NCI-H187 (cell line): ENCODE measurements at places on chromosomes 1 and 21.

- no peak for DNase-seq
Measured at GRCh38 chr1:22747021-22747734, 36.5 kb downstream of the EPHB2 start.

- DNase-seq, result no peak
Measured at GRCh38 chr1:199685369-199685768, 342.1 kb upstream of the NR5A2 start.

DNA sequence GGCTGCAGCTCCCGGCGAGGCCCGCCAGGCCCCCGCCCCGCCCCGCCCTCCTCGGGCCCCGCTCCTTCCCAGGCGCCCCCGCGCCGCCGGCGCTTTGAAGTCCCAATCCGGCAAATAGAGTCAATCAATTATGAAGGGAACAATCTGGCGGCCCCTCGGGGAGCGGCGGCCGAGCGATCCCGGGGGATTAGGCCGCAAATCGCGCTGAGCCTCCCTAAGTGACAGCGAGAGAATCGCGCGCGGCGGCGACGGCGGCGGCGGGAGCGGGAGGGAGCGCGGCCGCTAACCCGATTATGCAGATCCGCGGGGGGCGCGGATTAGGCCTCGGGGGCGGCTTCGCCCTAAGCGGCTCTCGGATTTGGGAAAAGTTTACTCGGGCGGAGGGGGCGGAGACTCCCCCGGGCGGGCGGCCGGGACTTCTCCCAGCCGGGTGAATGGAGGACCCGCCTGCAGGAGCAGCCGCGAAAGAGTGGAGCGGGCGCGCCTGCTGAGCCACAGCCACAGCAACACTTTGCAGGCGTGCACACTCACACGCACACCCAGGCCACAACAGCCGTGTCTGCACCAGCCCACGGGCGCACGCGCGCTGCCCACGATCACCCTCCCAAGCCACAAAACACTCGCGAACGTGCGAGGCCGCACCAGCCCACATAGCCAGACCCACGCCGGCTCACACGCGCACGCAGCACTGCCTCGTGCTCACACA, 23.0 kb upstream of the DMBX1 start:
- no peak for DNase-seq

- no peak for DNase-seq
Measured at GRCh38 chr1:66331658-66332547, 202.1 kb upstream of the SGIP1 start.

GRCh38 chr21:38443110-38443509, 55.2 kb downstream of the ERG start:
- no peak for DNase-seq

GRCh38 chr1:220690140-220691052, at the start of gene C1orf115:
Gene C1orf115, plus strand, starts transcription at chr1:220690363. Its CDS starts 40 bp downstream, at chr1:220690403.
- peak; percentile 9 for DNase-seq

DNA sequence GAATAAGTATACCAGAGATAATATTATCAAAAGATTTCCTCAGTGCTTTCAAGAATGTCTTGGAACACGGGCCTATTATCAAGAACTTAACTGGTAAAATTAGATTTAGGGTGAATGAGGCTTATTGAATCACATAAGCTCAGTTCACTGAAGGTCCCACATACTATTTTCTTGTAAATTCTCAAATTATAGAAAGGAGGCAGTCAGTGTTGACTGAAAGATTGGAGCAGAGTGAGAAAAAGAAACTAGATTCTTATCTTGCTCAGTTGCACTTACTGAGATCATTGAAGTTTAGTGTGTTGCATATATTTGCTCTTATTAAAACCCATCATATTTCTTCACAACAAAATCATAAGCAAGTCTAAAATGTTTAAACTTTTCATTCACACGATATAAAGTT, 3.9 kb upstream of the RGS1 start:
- no peak for DNase-seq

- no peak for DNase-seq
Measured at GRCh38 chr1:112256411-112256810, 139.6 kb upstream of the CTTNBP2NL start.

DNA sequence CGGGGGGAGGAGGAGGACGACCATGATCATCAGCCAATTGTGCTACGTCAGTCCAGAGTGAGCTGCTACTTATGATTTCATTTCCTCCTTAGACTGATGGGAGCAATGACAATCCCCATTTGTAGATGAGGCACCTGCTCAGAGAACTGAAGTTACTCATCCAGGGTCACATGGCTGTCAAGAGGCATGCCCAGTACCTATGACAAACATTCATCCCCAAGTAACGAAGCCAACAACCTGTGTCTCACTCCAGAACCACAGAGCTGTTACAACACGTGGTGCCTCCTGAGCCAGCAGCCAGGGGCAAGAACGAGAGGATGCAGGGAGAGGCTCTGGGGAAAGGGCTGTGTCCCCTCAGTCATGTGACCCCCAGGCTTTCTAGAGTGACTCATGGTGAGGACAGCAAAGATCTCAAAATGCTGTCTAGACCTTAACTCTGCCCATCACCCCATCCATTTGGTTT, 93.6 kb downstream of the SIM2 start:
- no peak for DNase-seq

DNA sequence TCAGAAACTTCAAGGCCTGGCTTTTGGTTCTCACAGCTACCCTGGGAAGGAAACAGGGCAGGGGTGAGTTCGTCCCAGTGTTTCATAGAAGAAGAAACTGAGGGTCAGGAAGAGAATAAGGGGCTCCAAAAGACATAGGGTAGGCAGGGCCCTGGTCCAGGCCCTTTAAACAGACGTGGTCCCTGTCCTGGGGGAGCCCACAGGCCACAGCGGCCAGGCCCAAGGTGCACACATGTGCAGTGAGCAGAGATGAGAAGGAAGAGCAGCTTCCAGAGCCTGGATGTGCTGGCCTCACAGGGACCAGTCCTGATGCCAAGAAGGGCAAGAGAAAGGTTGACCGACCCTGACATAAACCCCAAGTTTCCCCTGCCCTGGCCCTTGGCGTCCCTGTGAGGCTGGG, 295.4 kb upstream of the VAMP3 start:
- no peak for DNase-seq

DNA sequence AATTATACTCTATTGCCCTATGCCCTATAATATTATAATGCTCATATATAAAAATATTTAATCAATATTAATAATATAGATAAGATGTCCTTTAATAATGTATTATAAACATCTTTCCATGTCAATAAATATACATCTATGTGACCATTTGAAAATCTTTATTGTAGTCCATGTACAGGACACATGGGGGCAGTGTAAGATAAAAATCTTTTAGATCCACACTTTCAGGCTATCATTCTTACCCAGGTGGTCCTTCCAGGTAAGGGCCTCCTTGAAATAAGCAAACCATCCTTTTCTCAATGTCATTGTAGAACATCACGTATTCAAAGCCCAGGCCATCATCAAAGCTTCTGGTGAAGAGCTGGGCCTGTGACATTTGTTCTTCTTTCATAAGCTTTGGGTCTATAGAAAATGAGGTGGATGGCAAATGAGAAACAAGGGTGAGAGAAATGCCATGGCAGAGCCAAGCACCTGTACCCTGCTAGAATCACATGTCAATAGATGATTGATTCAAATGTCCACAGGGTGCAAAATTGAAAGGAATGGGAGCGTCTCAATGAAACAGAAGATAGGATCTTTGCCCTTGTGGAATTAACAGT, 20.2 kb downstream of the THEM4 start:
- DNase-seq, result no peak

- no peak for DNase-seq
Measured at GRCh38 chr21:15400905-15401304, 328.9 kb upstream of the USP25 start.

GRCh38 chr1:118563981-118564951, 379.2 kb upstream of the SPAG17 start:
- no peak for DNase-seq

DNA sequence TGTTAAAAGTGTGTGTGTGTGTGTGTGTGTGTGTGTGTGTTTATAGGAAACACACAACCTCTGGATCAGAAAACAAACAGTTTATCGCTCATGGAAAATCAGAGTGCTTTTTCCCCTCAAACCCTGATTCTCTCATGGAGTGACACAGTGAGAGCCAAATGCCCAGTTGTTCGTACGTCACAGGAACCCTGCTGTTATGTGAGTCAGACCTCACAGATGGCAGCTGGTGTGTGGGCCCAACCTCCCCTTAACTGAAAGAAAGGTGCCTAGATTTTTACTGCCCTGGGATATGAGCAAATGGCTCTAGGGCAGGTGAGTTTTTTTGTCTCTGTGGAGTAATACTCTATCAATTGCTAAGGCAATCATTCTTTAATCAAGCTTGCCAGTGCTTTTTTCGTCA, 1788.1 kb downstream of the BRINP3 start:
- no peak for DNase-seq

GRCh38 chr1:224109981-224110380, 3.9 kb upstream of the FBXO28 start:
- no peak for DNase-seq

GRCh38 chr1:169594391-169594790, 8.1 kb upstream of the F5 start:
- no peak for DNase-seq

DNA sequence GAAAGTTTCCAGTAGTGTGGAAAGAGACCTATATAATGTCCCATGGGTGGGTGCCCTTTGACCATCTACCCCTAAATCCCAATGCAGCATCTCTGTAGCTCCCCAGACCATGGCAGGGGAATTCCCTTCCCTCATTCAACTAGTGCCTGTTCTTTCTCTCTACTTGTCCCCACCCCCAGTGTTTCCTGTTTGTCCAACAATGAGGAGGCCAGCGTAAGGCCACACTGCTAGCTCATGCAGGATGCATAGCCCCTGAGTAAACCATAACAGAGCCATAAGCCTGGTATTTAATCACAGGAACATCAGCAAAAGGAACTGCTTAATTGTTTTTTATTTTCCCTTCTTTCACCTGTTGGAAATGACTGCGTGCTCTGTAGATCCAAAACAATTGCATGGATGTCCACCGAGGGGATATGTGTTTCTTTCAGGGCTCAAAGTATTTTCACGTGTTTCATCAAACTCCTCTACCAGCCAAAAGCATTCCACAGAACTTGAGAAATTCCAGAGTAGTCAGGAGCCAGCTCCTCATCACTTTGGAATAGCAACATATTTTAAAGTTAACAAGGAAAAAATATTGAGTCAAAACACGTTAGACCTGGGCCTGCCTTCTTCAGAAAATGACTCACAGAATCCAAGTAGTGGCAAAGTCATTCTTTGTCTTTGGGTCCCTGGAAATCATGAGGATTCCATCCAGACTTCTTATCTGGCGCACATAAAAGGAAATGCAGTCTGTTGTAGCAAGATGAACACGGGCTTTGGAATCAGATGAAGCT, 162.5 kb upstream of the SGIP1 start:
- DNase-seq, result no peak

GRCh38 chr1:81699234-81699633, 101.5 kb upstream of the ADGRL2 start:
- DNase-seq, result no peak

DNA sequence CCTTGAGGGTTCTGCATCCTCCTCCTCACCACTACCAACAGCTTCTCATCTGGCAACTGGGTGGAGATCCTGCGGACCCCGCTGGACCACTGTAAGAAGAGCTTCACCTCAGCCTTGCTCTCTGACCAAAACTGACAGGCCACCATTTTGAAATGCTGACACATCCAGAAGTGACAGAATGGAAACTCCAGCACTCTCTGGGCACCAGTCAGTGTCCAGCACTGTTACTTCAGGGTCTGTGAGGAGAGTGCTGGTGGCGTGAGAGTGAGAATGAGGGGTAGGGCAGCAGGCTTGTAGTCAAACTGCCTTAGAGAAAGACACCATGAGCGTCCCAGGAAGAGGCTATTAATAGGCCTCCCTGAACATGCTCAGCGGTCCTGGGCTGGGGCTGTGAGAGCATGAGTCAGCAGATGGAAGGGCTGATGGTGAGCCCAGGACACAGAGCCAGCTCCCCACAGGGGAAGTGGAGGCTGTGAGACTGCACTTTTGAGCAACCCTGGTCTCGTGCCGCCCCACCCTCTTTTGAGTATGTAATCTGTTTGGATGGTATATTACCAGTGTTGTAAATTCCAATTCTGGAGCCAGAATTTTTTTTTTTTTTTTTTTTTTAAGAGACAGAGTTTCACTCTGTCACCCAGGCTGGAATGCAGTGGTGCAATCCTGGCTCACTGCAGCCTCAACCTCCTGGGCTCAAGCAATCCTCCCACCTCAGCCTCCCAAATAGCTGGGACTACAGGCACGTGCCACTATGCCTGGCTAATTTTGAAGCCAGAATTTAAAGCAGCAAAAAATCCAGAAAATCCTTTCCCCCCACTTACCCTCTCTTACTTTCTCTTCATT, 34.4 kb upstream of the SLC30A1 start:
- DNase-seq, result no peak

GRCh38 chr1:160777486-160778089, 18.4 kb upstream of the LY9 start:
- DNase-seq, result peak; percentile 10

DNA sequence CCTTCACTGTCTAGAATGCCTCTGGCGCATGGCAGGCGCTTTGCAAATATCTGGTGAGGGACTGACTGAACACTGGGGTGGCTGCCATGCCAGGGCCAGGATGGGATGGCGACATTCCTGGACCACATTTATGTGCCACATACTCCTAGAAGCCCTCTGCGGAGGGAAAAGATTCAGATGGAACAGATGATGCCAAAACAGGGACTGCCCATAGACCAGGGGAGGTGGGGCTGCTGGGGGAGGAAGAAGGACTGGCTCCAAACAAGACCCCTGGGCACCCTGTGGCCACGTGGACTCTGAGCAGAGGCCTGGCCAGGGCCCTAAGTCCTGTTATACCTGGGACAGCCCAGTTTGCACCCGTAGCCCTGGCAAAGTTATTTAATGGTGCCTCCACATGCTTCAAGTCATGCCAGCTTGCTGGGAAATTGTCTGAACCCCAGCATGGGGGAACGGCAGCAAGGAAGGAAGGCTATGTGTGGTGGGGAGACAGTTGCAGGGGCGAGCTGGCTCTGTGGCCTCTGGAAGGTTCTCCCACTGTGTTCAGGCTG, 44.1 kb downstream of the UMODL1 start:
- DNase-seq, result no peak

- peak; percentile 78 for DNase-seq
Measured at GRCh38 chr1:119310301-119310700, 58.3 kb upstream of the HAO2 start.

- no peak for DNase-seq
Measured at GRCh38 chr1:232009741-232010140, 383.2 kb downstream of the DISC1 start.

DNA sequence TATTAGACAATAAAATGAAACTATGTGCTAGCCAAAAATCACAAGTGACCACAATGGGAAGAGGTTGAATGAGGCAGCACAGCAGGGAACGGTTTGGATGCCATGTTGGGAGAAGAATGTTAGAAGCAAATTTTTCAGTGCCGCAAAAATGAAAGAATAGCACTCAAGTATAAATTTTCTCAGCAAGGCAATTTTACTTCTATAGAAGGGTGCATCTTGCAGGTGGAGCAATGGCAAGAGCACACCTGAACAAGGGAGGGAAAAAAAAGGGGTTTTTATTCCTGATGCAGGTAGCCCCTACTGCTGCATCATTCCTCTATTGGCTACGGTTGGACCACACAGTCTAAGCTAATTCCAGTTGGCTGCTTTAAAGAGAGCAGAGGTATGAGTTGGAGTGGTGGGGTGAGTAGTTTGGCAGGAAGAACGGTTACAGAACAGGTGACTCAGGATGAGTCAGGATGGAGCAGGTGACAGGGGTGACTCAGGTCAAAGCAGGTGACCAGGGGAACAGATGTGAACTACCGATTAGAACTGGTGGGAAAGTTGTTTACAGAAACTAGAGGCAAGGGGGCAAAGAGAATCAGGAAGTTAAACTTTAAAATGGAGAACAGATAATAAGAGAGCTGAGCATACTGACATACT, 301.1 kb upstream of the NRIP1 start:
- DNase-seq, result no peak

- no peak for DNase-seq
Measured at GRCh38 chr1:81670286-81670685, 130.4 kb upstream of the ADGRL2 start.
